ENCODE measurements at places on chromosomes 12 and 14.

- no peak for DNase-seq
Measured at GRCh38 chr14:30558362-30558674, 640 bp upstream of the G2E3 start.

DNA sequence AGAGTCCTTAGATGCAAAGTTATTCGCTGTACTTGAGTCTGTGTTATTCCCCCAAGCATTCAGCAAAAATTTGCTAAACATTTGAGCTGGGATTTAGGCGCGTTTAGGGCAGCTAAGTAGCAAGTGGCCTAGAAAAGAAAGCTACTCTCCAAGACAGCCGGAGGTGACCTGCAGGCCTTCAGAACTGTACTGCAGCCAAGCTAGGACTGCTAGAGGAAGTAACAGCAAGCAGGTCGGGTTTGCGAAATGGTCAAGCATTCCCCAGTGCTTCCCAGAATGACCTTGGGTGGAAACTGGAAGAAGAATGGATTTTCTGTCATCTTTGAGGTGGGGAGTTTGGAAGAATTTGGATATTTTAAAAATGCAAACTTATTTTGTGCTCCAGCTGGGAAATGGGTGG is 287.5 kb downstream of the FOXN3 start:
- DNase-seq = no peak

GRCh38 chr12:79983492-79983891 is 48.6 kb upstream of the PPP1R12A start:
- DNase-seq = no peak

GRCh38 chr14:99678198-99678597 is 5.9 kb upstream of the CYP46A1 start:
- no peak for DNase-seq

DNA sequence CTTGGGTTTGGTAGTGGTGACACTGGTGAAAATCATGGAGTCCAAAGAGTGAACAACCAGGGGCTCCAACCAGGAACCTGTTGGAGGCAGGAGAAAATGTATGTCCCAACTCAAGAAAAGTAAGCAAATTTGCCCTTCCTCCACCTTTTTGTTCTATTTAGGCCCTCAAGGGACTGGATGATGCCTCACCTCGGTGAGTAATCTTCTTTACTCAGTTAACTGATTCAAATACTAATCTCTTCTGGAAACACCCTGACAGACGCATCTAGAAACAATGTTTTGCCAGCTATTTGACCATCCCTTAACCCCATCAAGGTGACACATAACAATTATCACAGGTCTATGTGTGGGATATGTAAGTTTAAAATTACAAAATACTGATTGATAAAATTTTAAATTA is 272.4 kb upstream of the FOXG1 start:
- DNase-seq = no peak

- no peak for DNase-seq
Measured at GRCh38 chr14:80956922-80957321, 1.5 kb downstream of the TSHR start.

GRCh38 chr14:48771717-48772116 is 814.5 kb downstream of the RPS29 start:
- no peak for DNase-seq

- no peak for DNase-seq
Measured at GRCh38 chr12:88399811-88400210, 180.5 kb downstream of the KITLG start.

- no peak for DNase-seq
Measured at GRCh38 chr14:74401504-74402241, 24.3 kb downstream of the SYNDIG1L start.

DNA sequence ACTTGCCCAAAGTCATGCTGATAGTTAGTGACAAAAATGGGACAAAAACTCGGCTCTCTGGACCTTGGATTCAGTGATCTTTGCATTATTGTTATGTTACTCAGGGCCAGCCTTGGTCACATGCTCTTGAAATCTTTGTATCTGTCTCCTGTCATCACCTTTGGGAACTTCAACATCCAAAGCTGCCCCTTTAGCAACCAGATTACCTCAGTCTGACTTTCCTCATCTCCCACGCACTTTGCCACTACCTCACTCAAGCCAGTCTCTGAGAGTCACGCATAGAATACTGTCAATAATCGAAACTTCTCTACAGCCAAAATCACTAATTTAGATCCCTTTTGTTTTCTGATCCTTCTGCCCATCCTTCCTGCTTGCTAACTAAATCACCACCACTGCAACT is 90.8 kb upstream of the DAAM1 start:
- DNase-seq = no peak

GRCh38 chr12:84689638-84690037 is 223.0 kb downstream of the SLC6A15 start:
- no peak for DNase-seq

DNA sequence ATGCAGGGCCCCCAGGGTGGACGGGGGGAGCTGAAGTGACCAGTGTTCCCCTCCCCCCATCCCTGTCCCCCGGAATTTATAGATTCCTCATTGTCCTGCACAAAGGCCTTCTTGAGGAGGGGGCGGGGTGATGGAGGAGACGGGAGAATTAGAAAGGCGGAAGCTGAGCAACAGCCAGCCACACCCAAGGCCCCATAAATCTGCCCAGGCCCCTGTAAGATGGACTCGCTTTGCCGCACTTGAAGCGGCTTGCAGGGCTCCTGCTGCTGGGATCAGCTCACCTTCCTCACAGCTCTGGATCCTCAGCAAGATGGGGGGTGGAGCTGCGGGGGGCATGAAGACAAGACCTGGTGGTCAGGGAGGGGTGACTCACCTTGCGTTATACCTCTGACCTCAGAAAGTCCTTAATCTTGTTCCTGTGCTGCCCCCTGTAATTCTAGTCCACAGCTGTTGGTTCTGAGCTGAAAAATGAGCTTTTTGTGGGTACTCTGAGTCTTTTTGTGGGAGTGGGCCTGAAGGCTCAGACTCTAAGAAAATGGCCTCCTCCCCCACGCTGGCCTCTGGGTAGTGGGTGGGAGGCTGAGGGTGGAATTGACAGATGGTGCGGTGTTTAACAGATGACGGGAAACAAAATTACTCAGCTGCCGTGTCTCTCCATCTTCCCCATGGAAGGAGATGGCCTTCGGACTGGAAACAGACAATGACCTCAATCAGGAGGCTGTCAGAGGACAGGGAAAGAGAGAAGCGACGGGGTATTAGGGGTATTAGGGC is 15.8 kb upstream of the ANKRD33 start:
- DNase-seq = no peak

DNA sequence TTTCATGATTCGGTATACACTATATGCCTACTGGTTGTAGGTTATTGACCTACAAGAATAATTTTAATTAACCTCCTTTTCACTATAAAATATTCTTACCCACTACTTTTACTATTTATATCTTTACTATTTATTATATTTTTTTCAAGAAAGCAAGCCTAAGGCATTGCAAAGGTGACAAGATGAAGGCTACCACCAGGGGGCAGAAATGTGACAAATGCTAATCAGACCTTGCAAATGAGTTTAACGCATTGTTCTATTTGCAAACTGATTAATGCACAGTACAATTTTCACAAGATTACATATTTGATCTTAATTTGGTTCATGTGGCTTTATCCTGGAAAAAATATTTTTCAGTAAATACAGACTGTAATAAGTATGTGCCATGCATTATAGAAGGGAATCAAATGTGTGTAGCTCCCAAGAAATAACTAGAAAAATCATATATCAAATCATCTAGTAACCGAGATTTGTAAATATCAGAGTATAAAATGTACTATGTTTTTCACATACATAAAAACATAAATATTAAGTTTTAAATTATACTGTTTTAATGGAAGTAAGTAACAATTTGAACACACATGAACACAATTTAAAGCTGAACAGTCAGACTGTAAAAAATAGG is 107.0 kb downstream of the ADAMTS20 start:
- peak; percentile 60 for DNase-seq

DNA sequence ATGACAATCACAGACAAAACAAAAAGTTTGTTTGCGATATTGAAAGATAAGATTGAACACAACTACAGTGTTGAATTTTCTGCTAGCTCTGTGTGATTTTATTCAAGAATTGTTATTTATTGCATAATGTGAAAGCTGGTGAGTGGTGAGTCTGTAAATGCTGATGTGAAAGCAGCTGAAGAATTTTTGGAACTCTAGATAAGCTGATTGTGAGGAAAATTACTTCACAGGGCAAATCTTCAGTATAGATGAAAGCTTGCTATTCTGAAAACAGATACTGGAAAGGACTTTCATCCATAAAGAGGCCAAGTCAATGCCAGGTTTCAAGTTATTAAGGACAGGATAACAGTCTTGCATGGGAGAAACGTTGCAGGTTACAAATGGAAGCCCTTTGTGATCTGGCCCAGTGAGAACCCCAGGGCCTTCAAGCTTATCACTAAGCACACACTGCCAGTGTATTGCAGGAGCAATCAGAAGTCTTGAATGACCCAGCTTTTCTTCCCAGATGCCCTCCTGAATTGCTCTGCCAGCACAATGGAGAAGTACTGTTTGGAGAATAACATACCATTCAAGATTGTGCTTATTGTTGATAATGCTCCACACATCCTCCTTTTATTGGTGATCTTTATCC is 153.7 kb downstream of the PCNX1 start:
- no peak for DNase-seq

DNA sequence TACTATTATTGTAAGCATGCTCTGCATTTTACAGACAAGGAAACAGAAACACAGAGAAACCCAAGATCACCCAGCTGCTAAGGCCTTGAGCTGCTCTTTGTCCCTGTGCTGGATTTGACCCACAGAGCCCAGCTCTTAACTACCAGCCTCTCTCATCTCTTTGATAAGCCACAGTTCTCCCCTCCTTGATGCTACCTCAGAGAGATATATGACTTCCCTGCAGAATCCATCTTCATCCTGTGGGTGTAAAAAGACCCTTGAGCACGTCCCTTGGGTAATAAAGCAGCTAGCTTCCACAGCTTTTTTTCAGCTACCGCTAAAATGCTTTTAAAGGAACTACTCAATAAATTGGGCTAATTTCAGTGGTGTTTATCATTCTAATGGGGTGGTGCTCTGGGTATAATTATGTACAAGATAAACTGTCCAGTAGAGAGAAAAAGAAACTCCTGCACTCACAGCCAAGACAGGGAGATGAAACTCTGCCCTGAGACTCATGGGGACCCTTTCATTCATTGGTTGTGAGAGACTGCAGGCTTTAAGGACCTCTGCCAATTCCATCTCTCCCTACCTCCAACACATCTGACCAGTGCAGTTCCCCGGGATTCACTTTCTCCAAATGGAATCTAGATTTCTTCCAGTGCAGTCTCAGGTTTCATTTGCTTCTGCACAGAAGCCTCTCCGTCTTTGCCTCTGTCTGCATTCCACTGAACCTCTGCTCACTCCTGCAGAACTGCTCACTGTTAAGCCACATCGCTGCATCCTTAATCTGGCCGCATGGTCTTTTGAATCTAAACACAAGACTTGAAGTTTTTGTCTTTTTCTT is 24.7 kb upstream of the NTF3 start:
- DNase-seq = no peak

DNA sequence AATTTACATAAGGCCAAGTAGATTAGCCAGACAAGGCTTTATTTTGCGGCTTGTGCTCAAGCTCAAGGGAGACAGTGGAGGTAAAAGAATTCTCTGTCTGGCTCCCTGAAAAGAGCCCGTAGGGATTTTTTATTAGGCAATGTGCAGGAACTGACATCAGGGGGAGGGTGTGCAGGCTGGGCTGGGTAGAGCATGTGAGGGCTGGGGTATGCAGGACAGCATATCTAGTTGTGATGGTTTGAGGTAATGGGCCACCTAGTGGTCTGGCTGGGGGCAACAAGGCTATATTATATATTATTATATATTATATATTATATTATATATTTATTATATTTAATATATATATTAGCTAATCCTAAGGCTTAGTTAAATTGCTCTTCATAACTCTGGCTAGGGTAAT is 102.1 kb downstream of the TMEM117 start:
- no peak for DNase-seq

DNA sequence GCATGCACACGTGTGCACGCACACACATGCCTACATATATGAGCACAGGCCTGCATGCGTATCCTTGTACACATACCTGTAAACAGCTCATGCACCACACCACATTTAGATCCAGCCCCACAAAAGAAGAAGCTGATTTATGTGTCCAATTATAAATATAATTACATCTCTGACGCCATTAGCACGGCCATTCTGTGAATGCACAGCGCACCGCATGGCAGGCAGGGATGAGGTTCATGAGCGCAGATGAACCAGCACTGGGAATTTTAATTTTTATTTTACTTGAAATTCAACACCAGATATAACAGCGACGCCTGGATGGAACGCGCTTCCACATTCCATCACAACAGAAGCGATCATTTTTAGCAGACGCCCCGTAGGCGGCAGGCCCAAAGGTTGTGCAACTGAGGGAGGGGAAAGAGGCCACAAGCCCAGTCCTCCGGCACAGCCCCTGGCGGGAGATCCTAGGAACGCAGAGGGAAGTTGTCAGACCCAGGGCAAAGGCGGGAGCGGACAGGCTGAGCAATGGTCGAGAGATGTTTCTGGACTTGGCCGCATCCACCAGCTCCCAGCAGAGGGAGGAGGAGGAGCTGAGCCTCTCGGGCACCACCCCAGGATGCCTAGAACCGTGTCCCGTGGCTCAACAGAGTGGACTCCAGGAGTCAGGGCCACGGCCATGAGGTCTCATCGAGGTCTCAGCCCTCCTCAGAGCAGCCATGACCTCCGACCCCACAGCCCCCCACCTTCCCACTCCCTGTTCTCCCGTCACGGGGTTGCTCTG is 37.9 kb upstream of the GALNT9 start:
- no peak for DNase-seq

GRCh38 chr14:94970941-94971730 is 186.2 kb downstream of the DICER1 start:
- DNase-seq = no peak

- no peak for DNase-seq
Measured at GRCh38 chr12:124524231-124524925, 43.0 kb downstream of the NCOR2 start.

GRCh38 chr12:21337959-21338744 is 3.4 kb upstream of the SLCO1A2 start:
- DNase-seq = no peak

GRCh38 chr12:94207849-94208621 is 59.7 kb downstream of the PLXNC1 start:
- peak; percentile 14 for DNase-seq

GRCh38 chr14:51575349-51576116 is 76.2 kb upstream of the FRMD6 start:
- DNase-seq = no peak

DNA sequence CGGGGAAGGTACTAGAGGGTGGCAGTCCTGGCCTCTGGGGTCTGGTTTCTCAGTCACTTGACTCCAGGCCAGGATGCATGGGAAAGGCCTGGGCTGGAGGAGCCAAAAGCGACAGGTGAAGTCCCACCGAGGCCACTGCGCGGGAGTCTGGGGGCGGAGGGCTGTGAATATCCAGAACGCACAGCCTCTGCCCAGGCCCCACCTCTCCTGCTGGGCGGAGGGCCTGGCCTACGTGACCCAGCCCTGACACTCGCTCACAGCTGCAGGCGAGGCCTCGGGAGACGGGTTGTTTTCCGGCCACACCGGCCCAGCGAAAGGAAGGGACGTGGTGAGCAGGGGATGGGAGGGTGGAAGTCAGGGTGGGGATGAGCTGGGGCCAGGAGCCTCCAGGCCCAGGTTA is 91.2 kb downstream of the RFLNA start:
- DNase-seq = no peak
